ENCODE measurements at places on chromosomes 2 and 18. TPM values are rescaled to one million over a fixed set of nuclear protein-coding genes. Genes with fewer than 3 reads are reported as not detected.

GRCh38 chr2:110853516-110853915, 121.1 kb downstream of the ACOXL start:
- no peak overlapping the region for H3K4me3 ChIP-seq
- DNase-seq, result no peak
- no peaks in the 10 kb centered on the region for H3K36me3 ChIP-seq
- H3K27me3 ChIP-seq, result peaks cover 15% of the 10 kb centered on the region

- H3K4me1 ChIP-seq, result peaks cover 11% of the 10 kb centered on the region
- H3K27me3 ChIP-seq, result no peaks in the 10 kb centered on the region
- no peaks in the 10 kb centered on the region for H3K36me3 ChIP-seq
- DNase-seq, result no peak
- H3K27ac ChIP-seq, result no peak overlapping the region
- no peak overlapping the region for H3K4me3 ChIP-seq
Measured at GRCh38 chr18:3367491-3368091, 82.4 kb upstream of the TGIF1 start.

DNA sequence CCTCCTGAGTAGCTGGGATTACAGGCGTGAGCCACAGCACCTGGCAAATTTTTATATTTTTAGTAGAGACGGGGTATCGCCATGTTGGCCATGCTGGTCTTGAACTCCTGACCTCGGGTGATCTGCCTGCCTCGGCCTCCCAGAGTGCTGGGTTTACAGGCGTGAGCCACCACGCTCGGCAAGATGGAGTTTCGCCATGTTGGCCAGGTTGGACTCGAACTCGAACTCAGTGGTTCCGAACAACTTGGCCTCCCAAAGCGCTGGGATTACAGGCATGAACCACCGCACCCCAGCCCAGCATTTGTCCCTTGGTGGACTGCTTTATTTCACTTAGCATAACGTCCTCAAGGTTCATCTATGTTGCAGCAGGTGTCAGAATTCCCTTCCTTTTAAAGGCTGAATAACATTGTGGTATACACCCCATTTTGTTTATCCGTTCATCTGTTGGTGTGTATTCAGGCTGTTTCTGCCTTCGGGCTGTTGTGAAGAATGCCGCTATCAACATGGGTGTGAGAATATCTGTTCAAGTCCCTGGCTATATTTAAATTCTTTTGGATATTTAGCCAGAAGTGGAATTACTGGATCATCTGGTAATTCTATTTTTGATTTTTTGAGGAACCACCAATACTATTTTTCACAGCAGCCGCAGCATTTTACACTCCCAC, 1.2 kb upstream of the CENPA start:
- no peaks in the 10 kb centered on the region for H3K27me3 ChIP-seq
- peaks cover 12% of the 10 kb centered on the region for H3K36me3 ChIP-seq

GRCh38 chr2:212089873-212090272, 448.7 kb downstream of the ERBB4 start:
- no peak for DNase-seq
- no peak overlapping the region for H3K4me3 ChIP-seq
- H3K27me3 ChIP-seq, result no peaks in the 10 kb centered on the region
- H3K4me1 ChIP-seq, result no peaks in the 10 kb centered on the region
- no peaks in the 10 kb centered on the region for H3K36me3 ChIP-seq

Gene EVA1A
- total RNA-seq, result 2.3 TPM

Gene ICOS
- total RNA-seq, result 0.76 TPM

GRCh38 chr2:235513984-235514626, 20.3 kb downstream of the AGAP1 start:
- H3K4me1 ChIP-seq, result peaks cover 30% of the 10 kb centered on the region
- no peak for DNase-seq
- no peak overlapping the region for H3K4me3 ChIP-seq
- no peaks in the 10 kb centered on the region for H3K27me3 ChIP-seq
- H3K27ac ChIP-seq, result no peak overlapping the region

DNA sequence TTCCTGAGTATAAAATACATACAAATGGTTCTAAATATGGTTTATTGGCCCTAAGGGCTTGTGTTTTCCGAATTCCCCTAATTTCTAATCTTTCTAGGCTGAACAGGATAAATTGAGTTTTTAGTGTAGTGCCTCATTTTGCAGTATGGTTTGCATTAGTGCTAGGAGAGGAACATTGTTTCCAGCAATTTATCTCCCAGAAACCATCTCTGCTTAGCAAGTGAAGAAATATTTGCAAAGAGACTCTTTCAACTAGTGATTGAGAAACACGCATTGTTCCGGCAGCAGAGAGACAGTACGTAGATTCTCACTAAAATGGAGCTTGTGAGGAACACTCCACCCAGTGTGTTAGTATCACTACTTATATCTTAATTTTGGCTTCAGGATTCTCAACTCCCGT, 177.8 kb upstream of the EPAS1 start:
- H3K36me3 ChIP-seq, result no peaks in the 10 kb centered on the region
- H3K4me3 ChIP-seq, result no peak overlapping the region
- no peak for DNase-seq
- H3K27ac ChIP-seq, result no peak overlapping the region
- H3K27me3 ChIP-seq, result no peaks in the 10 kb centered on the region

DNA sequence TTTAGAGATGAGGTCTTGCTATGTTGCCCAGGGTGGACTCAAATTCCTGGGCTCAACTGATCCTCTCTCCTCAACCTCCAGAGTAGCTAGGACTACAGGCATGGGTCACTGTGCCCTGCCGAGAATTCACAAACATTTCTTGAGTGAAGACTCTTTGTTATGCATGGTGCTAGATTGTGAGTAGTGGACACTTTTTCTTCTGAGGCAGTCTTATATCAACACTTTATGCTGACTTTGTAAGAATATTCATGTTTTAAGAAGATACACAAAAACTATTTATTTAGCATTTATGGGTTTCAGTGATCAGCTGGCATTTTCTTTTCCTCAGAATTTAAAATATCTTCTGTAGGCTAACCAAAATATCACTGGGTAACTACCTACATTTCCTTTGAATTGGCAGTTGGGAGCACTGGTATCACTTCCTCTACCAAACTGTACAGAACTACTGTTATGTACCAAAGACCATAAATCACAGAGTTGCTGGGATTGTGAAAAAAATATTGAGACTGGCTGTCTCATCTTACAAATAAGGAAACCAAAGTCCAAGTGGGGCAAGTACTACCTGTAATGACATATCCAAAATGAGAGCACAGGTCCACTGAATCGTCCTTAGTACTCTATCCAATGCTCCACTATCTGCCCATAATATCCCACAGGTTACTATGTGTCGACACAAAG, 34.0 kb downstream of the DOCK10 start:
- no peak overlapping the region for H3K27ac ChIP-seq
- no peaks in the 10 kb centered on the region for H3K4me1 ChIP-seq
- no peak for DNase-seq
- H3K36me3 ChIP-seq, result no peaks in the 10 kb centered on the region

DNA sequence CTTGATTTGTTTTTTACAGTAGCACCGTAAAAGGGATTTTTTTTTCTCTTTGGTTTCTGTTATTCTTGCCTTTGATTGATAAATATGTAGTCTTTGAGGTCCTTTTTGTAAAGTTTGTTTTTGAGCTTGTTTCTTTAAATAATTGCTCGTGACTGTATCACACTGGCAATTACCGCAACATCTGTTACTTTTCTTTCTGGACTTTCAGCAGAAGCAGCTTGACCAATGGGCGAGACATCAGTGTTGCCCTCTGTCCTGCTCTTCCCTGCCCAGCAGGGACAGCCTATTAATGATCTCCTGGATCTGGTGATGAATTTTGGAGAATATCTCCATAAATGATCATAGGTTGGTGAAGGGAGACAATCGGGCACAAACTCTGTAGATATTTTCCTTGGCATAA, 74.9 kb downstream of the TDRD15 start:
- H3K36me3 ChIP-seq, result no peaks in the 10 kb centered on the region
- H3K27me3 ChIP-seq, result no peaks in the 10 kb centered on the region
- DNase-seq, result no peak
- no peak overlapping the region for H3K27ac ChIP-seq
- H3K4me1 ChIP-seq, result no peaks in the 10 kb centered on the region
- H3K4me3 ChIP-seq, result no peak overlapping the region

Gene DSG4
- total RNA-seq, result not detected

GRCh38 chr18:45954070-45954934, 12.8 kb downstream of the EPG5 start:
- no peak overlapping the region for H3K27ac ChIP-seq
- no peaks in the 10 kb centered on the region for H3K27me3 ChIP-seq
- H3K36me3 ChIP-seq, result no peaks in the 10 kb centered on the region
- H3K4me3 ChIP-seq, result no peak overlapping the region

DNA sequence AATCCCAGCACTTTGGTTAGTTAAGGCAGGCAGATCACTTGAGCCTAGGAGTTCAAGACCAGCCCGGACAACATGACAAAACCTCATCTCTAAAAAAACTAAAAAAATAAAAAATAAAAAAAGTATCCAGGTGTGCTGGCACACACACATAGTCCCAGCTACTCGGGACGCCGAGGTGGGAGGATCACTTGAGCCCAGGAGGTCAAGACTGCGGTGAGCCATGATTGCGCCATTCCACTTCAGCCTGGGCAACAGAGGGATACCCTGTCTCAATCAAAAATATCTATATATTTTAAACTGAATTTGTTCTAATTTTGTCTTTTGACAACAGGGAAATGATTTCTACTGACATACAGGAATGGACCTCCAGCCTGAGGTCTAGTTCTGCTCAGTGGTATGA, 73.3 kb upstream of the MBOAT2 start:
- no peaks in the 10 kb centered on the region for H3K36me3 ChIP-seq
- no peaks in the 10 kb centered on the region for H3K27me3 ChIP-seq
- H3K4me1 ChIP-seq, result no peaks in the 10 kb centered on the region
- no peak for DNase-seq
- H3K4me3 ChIP-seq, result no peak overlapping the region
- H3K27ac ChIP-seq, result peak overlapping the region; percentile 29

GRCh38 chr2:201618744-201619662, 24.3 kb downstream of the TMEM237 start:
- no peak overlapping the region for H3K27ac ChIP-seq
- H3K27me3 ChIP-seq, result no peaks in the 10 kb centered on the region
- no peaks in the 10 kb centered on the region for H3K36me3 ChIP-seq
- peaks cover 9% of the 10 kb centered on the region for H3K4me1 ChIP-seq

All from esophagus squamous epithelium (tissue), 5 donors.